ENCODE measurements at places on chromosomes 11 and 22. TPM values are rescaled to one million over a fixed set of nuclear protein-coding genes. Genes with fewer than 3 reads are reported as not detected.

DNA sequence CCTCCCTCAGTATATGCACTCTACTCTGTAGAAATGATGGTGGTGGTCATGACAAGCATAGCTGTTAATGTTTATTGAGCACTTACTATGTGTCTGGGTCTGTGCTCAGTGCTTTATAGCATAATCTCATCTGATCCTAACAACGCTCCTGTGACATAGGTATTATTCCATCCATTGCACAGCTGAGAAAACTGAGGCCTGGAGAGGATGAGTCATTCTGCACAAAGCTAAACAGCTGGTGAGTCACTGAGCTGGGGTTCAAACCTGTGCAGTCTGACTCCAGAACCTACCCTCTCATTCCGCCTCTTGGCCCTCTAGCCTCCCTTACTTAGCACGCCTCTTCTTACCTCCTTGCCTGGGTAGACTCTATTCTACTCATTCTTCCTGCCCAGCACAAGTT is 41.7 kb downstream of the PRDM11 start:
- DNase-seq: no peak

DNA sequence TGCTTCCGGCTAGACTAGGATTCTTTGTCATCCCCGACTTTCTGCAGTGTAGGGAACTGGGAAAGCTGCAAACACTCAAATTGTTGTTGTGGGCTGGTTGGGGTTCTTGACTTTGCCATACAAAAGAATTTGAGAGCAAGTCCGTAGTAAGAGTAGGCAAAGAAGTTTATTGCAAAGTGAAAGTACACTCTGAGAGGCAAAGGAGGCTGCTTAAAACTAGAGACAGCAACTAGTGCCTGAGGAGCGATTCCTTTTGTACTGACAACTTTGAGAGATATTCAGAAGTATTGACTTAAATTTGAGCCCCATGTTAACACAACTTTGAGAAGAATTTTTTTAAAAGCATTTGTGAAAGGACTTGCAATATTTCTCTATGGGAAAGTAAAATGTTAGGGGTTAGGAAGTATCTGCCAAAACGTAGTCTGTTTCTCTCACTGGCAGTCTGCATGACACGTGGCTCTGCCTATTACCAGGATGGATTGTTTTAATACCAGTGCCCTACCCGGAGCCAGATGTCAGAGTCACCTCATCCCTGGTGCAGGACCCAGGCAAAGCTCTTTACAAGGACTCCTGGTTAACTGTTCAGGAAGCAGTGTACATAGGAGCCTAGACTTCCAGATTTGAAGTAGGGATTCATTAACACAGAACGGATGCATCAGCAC is 85.0 kb upstream of the CLPB start:
- no peak for DNase-seq

GRCh38 chr22:37394341-37394740 is 32.9 kb downstream of the ELFN2 start:
- DNase-seq: no peak

The EHF gene
- not detected for polyA plus RNA-seq

The BACE1-AS gene
- not detected for polyA plus RNA-seq

The MYBPC3 gene
- polyA plus RNA-seq: not detected

The TBX1 gene
- not detected for polyA plus RNA-seq
